CD4-positive, alpha-beta memory T cell (primary cell): ENCODE measurements at places on chromosomes 1 and 21. TPM values are rescaled to one million over a fixed set of nuclear protein-coding genes. Genes with fewer than 3 reads are reported as not detected.

The LCE1B gene
- not detected for total RNA-seq

DNA sequence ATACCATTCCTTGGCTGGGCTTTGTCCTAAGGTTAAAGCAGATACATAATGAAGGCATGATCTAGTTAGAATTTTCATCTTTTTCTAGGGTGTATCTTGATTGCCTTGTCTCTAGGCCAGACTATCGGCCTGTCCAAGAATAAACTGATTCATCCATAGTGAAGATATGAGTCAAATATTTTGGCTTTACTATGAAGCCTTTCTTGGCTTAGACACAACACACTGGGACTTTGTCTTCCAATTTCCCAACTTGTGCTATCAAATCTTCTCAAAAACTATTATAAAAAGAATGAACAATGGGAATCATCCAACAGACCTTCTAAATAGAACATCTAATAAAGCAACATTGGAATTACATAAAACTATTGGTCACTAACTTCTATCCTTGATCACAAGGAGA is 64.8 kb downstream of the WARS2 start:
- DNase-seq: no peak

The SPATA46 gene
- total RNA-seq: not detected

DNA sequence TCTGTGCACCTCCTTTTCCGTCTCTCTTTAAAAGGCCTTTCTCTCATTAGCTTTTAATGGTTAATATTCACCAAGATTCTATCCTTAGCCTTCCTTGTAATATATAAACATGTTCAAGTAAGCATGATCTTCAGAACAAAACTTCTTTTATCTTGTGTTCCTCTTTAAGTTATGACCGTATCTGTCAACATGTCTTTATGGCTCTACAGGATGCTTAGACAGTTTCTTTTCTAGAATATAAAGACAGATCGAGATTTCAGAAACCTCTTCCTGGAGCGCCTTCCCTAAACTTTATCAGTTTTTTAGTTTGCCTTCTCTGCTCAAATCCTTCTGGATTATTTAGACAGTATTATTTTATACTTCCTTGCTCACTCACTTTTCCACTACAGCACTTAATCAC is 7.2 kb downstream of the RO60 start:
- DNase-seq: no peak

DNA sequence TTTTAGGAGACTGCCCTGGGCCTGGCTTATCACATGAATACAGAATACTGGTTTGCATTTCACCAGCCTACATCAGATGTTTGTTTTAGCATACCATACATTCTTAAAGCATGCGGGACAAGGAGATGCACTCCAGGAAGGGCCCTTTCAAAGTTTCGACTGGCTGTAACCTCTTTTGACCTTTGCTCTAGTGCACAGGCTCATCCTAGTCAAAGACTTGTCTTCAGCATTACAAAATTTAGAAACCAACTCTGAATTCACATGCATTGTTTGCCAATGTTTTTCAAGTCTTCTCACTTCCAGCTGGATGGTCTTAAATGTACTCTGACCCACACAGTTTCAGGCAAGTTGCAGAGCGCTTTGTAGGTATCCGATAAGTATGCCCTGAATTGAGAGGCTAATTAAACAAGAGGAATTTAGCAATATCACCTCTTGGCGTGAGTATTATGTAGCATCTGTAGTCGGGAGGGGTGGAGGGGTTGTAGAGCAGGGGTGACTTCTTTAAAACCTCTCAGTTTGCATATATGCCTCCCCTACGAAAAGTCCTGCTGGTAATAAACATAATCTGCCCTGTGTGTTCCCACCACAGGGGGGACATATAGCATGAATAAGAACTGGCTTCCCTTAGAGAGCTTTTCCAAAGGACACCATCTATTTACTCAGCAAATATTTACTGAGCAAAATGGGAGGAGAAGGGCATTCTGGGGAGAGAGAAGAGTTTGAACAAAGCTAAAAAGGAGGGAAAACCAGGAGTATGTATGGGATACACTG is 24.4 kb upstream of the AHCYL1 start:
- DNase-seq: no peak

The RIIAD1 gene
- not detected for total RNA-seq

The NCF2 gene
- total RNA-seq: 5.2 TPM

The AADACL3 gene
- total RNA-seq: not detected

- DNase-seq: no peak
Observed at GRCh38 chr1:3251807-3252428, 182.9 kb downstream of the PRDM16 start.

DNA sequence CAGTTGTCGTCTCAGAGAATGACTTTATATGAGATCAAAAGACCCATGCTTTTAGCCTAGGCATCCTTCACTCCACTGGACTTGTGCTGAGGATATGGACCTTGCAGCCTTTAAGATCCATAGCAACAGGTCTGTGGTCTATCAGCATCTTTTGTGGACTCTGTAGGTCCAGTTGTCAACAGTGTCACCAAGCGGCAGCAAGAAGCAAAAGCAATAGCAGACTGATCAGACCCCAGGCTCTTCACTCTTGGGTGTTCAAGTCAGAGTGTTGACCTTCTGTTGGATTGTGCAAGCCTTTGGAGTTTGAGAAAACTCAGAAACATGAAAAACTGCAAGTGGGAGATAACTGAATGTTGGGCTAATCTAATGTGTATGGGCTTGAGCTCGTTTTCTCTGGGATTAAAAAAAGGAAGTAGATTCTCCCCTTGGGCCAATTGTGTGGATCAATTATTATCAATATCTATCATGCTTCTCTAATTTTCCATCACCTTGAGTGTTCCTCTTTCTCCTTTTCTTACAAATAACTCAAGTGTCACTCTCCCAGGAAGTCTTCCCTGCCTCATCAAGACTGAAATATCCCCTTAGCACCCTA is 144.2 kb downstream of the LYPLAL1 start:
- no peak for DNase-seq

- DNase-seq: no peak
Observed at GRCh38 chr1:41618066-41618825, 133.8 kb upstream of the EDN2 start.

DNA sequence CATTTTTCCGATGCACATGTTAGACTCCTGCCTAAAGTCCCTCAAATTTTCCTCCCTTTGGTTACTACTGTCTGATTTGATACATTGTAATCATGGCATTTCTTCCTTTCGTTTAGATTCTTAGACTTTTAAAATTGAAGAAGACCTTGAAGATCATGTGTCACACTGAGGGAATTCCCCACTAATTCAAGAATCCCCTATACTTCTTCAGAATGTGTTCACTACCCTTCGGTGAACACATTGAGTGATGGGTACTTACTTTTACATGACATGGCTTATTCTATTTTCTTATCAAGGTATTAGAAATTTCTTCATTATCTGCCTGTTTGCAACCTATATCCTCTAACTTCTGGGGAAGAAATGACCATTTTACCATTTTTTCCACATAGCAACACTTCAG is 85.9 kb downstream of the LHX8 start:
- DNase-seq: no peak

The RCSD1 gene
- total RNA-seq: 124 TPM

GRCh38 chr1:203544485-203544884 is 50.5 kb downstream of the OPTC start:
- no peak for DNase-seq

GRCh38 chr1:75916834-75917233 is 15.4 kb downstream of the ASB17 start:
- DNase-seq: no peak

DNA sequence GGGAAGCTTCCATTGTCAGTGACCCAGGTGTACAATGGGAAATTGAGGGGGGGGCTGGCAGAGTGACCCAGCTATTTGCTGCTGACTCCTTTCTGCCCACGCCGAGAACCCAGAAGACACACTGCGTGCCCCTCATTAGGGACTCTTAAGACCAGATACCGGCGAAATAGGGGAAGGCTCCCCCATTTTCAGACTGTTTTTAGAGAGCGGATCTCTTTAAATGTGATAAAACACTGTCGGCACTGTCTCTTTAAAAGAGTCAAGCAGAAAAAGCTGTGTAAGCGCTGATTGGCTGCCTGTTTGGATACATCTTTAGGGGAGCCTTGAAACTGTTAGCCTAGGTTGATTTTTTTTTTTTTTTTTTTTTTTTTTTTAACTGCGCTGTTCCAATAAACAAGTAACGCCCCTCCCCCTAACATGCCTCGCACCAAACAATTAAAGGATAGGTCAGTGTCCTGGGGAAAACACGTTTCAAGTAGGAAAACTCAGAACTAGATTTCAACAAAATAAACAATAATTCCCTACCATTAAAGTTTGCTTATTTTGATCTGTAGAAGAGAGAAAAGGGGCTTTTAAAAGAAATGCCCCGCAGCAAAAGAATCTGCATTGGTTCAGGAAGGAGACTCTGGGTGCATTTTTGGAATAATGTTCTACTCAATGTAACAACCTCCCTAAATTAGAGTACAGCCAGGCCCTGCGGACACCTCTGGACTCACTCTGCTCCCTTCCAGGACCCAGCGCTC is 1.4 kb upstream of the SSBP3 start:
- DNase-seq: peak; percentile 85

GRCh38 chr1:91135799-91136198 is 114.0 kb upstream of the ZNF644 start:
- DNase-seq: no peak

The RNF186 gene
- total RNA-seq: not detected

DNA sequence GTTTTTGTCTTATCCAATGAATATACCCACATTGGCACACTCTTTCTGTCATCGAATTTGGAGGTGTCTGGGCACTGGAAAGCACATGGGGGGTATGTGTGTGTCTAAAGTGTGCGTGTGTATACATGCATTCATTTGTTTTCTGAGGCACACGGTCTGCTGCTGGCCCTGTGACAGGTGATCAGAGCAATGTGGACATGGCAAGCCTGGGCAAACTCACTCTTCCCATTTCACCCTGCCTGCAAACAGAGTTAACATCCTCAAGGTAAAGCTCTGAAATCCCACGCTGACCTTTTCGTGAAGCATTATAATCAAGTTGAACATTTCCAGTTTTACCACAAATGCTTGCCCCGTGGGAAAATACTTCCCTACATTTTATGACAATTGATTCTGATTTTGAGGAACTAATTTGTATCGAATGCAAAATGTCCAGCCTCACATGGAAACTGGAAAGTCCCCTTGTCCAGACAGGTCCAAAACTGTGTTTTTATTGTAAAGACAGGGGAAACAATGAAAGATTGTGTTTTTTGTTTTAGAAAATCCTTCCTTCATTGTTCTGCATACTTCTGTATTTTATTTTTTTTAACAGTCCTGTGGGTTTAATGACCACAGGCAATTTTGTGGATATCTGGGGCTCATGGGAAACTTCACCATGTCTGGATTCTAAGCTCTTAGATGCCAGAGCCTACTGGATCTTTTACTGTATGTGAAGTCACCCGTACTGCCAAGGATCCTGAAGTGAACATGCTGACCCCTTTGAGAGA is 160.9 kb downstream of the PBX1 start:
- DNase-seq: no peak
